ENCODE measurements at places on chromosomes 11 and 22. TPM values are rescaled to one million over a fixed set of nuclear protein-coding genes. Genes with fewer than 3 reads are reported as not detected.

The LAYN gene
- polyA plus RNA-seq = 94.0 TPM

The KRTAP5-11 gene
- polyA plus RNA-seq = not detected

The MUC15 gene
- not detected for polyA plus RNA-seq

The CHADL gene
- 0.10 TPM for polyA plus RNA-seq

The ELMOD1 gene
- polyA plus RNA-seq = 0.91 TPM

The MAJIN gene
- polyA plus RNA-seq = not detected

The OR51L1 gene
- not detected for polyA plus RNA-seq

DNA sequence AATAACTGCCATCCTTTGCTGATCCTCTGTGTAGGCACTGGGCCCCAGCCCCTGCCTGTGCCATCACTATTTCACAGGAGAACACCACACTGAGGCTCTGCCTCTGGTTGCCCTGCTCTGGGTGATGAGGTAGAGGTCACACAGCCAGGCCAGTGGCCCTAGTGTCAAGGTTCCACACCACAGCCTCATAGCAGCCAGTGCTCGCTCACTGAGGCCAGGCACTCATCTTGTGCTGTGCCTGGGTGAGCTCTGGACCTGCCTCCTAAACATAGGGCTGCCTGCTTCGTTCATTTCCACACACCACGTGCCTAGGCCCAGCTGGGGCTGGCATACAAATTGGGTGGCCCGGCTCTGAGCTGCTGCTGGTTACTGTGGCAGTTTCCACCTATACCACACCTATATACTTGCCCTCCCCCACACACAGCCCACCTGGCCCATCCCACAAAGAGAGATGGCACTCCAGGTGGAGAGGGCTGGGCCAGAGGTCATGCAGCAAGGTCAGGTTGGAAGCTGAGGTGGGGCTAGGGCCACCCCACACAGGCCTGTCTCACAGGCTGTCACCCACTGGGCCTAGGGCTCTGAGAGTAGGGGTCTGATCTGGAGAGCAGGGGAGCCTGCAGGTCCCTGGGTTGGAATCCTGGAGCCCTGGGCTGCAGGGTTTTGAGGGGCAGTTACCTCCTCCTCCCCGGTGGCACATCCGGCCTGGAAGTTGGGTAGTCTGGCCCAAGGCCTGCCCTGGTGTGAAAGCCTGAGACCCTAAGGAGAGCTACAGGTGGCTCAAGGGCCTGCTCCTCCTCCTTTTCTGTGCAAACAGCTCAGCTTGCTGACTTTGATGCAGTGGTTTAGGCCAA lies 11.2 kb downstream of the KCNQ1OT1 start:
- no peak for DNase-seq

DNA sequence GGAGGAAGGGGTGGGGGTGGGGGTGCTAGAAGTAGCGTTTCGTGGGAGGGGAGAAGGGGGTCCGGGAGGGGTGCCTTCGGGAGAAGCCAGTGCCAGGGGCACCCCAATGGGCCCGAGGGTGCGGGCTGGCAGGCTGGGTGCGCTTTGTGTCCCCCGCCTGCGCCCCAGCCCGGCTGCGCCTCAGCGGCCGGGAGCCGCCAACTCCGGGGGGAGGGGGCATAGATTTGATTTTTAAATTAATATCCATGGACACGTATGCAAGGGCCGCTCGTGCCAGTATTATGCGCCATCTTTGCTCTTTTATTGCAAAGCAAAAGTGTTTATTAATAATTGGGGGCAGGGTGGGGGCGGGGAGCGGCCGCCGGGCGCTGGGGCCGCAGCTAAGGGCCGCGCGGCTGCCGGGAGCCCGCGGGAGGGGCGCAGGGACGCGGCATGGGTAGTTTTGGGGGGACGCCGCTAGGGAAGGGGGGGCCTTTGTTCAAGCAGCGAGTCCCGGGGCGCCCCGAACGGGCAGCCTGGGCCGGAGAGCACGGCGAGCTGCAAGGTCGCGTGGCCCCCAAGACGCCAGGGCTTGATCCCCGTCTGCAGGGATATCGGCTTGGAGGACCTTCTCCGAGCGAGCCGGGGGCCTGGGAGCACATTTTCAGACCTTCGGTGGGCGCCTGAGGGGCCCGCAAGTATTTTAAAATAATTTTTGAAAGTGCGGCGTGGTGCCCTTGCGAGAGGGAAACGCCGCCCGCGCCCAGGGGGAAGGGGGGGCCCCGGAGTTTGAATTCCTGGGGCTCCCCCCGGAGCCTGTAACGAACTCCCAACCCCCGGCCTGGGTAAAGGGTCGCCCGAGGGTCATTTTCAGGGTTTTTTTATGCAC lies 959 bp downstream of the CCND1 start:
- DNase-seq = peak; percentile 44

GRCh38 chr11:119865661-119866156 lies 136.7 kb upstream of the NECTIN1 start:
- peak; percentile 15 for DNase-seq

GRCh38 chr11:15471048-15471894 lies 356.5 kb downstream of the INSC start:
- DNase-seq = no peak

- DNase-seq = peak; percentile 42
Measured at GRCh38 chr11:85590848-85591483, 36.2 kb downstream of the DLG2 start.

- peak; percentile 55 for DNase-seq
Measured at GRCh38 chr11:93525601-93526345, 17.4 kb downstream of the SMCO4 start.

DNA sequence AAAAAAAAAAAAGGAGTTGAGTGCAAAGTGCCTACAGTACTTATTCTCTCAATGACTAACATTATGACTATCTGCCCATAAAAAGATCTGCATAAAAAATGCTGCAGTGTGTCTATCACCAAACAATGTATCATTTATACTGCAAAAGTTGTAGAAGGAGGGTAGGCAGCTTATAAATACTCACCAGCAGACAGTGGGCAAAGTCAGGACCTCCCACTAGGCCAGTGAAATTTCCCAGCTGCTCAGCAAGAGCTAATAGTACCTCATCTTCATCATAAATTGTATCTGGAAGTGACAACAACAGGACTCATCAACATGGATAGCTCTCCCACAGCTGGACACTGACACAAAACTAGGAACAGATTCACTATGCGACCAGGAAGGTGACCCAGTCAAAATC lies 1.6 kb downstream of the PPP2R1B start:
- peak; percentile 17 for DNase-seq

- no peak for DNase-seq
Measured at GRCh38 chr11:122220321-122220720, 104.3 kb upstream of the BLID start.

- peak; percentile 14 for DNase-seq
Measured at GRCh38 chr11:72598906-72599305, 75.3 kb downstream of the PDE2A start.

DNA sequence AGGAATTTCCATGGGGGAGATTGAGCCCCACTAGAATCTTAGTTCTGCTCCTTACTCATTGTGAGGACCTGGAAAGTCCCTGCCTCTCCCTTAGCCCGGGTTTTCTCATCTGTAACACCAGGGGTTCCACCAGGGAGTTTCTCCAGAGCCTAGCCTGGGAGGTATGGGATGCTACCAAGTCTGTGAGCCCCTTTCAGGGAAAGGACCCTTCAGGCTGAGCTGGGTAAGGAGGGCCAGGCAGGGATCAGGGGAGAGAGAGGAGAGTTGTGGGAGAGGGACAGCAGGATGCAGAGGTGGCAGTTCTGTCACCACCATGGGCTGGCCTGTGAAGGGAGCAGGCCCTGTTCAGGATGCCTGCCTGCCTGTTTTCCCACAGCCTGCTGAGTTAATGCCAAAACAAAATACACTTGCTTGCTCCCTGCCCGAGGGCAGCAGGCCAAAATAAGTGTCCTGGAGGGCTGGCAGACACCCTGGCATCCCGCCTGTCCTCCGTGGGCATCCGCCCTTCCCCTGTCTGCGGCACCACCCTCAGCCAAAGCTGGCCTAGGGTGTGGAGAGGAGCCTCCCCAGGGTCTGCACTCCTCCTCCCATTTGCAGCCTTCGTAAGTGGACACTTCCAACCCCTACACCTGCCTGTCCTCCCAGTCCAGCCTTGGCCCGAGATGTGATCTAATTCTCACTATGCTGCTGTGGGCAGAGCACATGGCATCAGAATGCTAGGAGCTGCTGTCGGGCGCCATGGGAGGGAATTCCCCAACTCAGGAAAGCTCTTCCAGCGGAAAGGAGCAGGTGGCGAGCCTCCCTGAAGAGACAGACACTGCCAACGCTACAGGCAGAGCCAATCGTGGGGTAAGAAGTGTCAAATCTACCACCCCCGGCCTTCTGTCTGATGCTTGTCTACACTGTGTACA lies 5.9 kb upstream of the FCHSD2 start:
- no peak for DNase-seq

DNA sequence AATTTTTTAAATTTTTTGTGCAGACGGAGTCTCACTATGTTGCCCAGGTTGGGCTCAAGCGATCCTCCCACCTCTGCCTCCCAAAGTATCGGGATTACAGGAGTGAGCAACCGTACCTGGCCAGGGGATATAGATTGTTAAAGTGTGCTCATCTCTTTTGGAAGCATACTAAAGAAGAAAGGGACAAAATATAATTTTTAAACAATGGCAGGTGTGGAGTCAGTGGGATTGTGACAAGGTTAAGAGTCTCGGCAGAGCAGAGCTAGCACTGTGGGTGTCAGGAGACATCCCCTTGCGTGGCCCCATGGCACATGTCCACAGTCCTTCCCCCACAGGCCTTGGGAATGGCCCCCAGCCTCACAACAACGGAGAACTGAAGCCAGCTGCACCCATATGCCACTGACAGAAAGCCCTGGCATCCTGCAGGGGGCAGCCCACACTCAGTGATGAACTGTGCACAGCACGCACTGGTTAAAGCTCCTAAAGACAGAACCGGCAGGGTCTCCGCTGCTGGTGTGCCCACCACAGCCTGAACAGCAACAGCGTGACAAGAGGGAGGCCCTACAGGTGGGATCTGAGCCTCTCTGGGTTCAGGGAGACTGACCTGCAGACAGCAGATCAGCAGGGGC lies 29.9 kb downstream of the SERPIND1 start:
- peak; percentile 46 for DNase-seq

GRCh38 chr11:61516675-61517572 lies 8.4 kb downstream of the LRRC10B start:
- DNase-seq = peak; percentile 25

DNA sequence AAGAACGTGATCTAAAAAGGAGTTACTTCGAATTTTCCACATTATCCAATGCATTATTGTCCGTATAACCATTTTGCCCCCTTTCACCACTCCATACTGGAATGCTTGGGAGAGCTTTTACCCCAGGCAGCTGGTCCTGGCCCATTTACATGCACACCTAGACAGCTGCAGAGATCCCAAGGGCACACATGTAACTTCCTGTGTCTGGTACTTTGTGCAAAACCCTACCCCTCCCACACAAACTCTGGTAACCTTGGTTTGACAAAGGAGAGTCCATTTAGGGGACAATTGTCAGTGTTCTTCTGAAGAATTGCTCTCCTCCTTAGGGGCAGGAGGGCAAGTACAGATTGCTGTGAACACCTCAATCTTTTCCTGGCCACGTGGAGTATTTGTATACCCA lies 57.3 kb upstream of the SORL1 start:
- DNase-seq = no peak

- peak; percentile 4 for DNase-seq
Measured at GRCh38 chr11:69807106-69807815, 12.0 kb downstream of the FGF3 start.

DNA sequence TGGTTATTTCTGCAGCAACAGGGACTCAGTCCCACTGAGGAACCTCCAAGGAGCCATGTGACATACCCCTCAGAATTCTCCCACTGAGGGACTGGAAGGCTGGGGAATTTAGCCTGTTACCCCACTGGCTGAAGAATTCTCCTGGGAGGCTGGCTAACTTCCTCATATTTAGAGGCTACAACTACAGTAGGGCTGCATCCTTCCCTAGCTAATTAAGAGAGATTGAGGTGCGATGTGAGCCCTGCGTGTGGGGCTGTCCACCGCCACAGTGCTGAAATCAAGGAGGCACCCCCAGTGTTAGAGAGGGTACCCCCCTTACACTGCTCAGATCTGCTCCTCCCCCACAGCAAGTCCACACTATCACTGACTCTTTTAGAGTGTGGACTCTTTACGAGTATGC lies 21.1 kb downstream of the EIF3F start:
- no peak for DNase-seq

- DNase-seq = peak; percentile 43
Measured at GRCh38 chr11:85595285-85595884, 31.8 kb downstream of the DLG2 start.

- no peak for DNase-seq
Measured at GRCh38 chr11:13433437-13433836, 29.6 kb downstream of the BTBD10 start.

DNA sequence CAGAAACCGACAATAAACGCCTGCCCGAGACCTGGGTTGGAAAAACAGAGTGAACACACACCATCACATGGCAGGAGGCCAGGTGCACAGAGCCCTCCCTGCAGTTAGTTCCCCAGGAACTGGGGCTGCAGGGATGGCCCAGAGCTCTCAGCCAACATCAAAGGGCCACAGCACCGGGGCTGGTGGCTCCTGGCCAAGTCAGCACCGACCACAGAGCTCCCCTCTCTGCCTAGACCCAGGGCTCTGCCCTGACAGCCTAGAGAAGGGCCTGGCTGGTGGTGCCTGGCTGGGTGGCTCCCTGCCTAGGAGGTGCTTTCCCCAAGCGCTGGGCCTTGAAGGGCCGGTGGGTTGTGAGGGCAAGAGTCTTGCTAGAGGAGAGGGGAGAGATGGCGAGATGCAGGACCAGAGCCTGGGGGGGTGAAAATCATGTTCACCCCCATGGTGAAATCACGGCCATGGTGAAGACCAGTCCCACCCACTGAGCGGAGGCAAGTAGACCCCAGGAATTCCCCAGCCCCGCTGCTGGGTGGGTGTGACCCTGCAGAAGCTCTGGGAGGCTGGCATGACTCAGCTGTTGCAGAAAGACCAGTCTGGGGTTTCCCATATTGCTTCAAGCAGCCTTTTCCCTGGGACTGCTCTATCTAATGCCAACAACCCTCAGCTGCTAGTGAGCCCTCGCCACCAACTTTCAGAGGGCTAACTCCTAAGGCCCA lies 7.2 kb upstream of the BID start:
- DNase-seq = peak; percentile 83

- no peak for DNase-seq
Measured at GRCh38 chr11:93858121-93858775, 7.8 kb upstream of the VSTM5 start.

DNA sequence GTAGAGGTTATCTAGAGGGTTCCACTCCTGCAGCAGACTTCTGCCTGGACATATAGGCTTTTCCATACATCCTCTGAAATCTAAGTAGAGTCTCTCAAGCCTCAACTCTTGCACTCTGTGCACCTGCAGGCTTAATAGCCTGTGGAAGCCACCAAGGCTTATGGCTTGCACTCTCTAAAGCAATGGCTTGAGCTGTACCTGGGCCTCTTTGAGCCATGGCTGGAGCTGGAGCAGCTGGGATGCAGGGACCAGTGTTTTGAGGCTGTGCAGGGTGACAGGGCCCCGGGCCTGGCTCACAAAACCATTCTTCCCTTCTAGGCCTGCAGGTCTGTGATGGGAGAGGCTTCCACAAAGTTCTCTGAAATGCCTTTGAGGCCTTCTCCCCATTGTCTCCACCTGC lies 2.9 kb upstream of the NXPE4 start:
- DNase-seq = no peak

Measured in fibroblast of lung (primary cell).